ENCODE measurements at places on chromosomes 12 and 14.
A peak's percentile ranks its signal among the peaks of the same experiment; 100 is the strongest.

DNA sequence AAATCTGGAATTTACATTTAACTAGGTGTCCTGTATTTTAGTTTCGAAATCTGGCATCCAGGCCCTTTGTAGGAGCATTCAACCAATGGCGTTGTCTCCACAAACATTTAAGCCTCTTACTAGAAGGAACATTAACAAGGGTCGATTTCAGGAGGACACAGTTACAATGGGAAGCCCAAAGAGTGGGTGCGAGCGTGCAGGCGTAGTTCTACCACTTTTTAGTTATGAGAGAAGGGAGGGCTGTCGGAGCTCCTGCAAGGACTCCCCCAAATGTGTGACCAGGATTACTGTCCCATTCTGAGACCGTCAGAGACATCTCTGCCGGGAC is 365 bp upstream of the ABHD4 start:
- DNase-seq: no peak

DNA sequence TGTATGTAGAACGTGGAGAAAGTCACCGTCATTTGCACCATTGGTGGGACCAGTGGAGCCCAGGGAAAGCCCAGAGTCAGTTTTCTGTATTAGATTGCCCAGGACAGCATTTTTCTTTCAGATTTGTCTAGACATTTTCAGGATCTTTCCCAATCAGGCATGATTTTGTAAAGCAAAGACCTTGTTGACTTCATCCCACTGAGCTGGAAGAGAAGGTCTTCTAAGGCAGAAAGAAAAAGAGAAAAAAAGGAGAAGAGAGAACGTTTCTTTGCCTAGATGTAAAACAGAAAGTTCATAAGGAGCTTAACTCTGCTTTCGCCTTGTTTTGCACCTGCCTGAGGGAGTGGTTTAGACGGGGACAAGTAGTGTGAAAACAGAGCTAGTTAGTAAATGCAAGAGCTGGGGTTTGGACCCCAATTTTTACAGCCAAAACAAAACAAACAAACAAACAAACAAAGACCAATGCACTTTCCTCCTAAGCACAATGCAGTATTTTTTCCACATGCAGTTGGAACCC is 273.1 kb downstream of the ZFP36L1 start:
- peak; percentile 45 for DNase-seq

DNA sequence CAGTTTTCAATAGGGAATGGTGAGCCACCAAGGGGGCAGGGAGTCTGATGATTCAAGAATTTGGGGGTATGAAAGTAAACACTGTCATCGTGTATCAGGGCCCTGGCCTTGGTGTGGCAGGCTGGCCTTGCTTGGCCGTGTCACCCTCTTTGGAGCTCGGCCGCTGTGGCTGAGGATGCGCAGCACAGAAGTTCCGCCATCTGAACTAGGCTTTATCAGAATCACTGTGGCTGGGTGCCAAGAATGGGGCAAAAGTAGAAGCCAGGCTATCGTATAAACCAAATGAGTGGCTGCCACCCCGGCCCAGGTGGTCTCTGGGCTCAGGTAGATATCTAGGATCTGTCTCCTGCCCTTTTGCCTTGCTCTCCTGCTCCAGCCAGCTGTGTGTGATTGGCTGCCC is 137.4 kb downstream of the PAPOLA start:
- no peak for DNase-seq

- no peak for DNase-seq
These were observed 173.5 kb downstream of the CHST11 start for GRCh38 chr12:104630230-104630670.

DNA sequence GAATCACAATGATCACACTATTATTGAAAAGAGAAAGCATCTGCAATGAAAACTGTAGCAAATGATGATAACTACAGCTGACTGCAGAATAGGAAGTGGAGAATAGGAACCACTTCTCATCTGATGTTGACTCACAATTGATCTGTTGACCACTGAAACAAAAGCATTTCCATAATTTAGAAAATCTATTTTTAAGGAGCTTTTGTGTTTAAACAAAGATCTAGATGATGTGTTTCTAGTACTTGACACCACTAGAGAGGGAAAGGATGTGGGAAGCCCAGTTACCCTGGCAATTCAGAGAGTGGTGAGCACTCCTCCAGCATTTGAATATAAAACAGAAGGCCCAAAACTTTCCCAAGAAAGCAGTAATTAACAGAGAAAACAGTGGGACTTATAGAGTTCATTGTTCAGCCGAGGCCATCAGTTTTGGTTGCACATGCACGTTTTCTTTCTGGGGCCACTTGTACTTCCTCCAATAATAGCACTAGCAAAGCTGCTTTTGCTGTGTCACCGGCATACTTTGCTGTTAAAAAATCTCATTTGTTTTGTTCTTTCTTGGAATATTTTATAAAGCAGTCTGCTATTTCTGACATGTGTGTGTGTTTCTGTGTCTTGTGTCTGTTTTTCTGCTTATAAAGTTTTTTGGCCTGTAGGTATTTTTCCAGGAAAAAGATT is 76.1 kb upstream of the HECTD1 start:
- peak; percentile 29 for DNase-seq

- DNase-seq: no peak
These were observed 15.9 kb downstream of the ATP6V1D start for GRCh38 chr14:67343601-67344230.

DNA sequence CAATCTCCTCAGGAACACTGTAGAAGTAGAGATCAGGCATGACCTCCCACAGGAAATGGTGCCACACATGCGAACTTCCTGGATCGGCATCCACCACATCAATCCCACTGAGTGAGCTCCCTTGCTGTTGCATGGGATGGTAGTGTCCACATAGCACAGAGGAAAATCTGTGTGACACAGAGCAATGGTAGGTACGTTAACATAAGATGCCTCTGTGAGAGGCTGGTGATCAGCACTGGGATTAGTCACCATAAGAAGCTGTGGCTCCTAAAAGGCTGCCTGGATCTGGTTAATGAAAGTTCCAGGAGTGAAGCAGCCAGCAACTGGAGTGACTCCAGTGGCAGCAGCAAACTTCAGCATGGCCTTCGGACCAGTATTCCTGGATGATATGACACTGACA is 21.8 kb downstream of the WDHD1 start:
- no peak for DNase-seq

DNA sequence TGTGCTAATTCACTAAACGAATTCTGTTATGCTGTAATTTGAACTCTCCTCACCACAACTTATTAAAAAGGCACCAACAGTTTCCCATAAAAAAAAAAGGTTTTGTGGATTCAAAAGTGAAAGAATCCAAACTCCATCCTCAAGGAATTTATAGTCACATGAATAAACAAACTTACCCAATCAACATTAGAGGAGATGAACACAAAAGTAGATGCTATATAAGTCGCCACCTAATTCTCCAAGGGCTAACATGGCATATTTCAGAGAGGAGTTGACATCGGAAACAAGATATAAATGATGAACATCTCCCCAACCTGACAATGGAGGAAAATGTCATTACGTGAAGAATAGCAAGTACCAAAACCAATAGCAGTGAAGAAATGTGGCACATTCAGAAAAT is 265.5 kb upstream of the PRKD1 start:
- DNase-seq: no peak

GRCh38 chr12:67988601-67989021 is 636 bp upstream of the IFNG-AS1 start:
- DNase-seq: no peak

DNA sequence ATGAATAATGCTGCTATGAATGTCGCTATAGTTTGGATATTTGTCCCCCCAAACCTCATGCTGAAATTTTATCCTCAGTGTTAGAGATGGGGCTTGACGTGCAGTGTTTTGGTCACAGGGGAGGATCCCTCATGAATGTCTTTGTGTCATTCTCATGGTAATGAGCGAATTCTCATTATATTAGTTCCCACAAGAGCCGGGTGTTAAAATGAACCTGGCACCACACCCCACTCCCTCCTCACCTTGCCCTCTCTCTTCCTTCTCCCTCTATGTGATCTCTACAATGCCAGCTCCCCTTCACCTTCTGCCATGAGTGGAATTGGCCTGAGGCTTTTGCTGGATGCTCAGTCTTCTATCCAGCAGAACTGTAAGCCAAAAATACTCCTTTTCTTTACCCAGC is 37.5 kb upstream of the YAF2 start:
- no peak for DNase-seq

GRCh38 chr14:73026243-73026844 is 562 bp downstream of the ZFYVE1 start:
- no peak for DNase-seq

DNA sequence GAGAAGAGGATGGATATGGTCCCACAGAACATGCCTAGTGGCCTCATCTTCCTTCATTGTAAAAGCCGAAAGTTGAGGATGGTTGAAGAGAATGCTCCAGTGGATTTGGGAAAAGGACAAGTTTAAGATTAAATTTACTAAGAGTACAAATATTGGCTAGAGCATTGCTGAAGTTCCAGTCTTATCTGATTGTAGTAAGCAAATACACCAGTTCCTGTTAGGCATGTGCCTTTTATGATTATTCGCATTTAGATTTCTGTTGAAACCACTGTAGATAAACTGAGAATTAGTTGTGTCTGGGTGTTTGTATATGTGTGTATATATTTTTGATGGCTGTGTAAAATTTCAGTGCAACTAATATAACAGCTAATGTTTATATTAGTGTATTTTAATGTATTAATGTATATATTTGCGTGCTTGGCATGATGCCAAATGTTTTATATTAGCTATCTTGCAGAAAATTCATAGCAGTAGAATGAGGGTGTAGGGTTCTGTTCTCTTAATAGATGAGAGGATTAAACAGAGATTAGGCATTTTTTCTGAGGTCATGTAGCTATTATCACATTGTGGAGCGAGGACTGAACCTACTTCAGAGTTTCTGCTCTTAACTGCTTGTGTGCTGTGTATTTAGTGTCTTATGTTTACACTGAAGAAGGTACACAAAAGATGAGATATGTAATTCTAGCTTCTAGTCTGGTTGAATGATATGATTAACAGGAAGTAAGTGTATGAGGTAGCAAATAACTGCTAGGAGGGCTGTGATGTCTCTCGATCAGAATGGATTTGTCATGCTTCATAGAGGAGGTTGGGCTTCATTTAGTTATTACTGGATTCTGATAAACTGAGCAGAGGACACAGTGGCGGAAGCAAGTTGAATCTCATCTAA is 21.1 kb downstream of the FKBP3 start:
- peak; percentile 9 for DNase-seq

- DNase-seq: no peak
These were observed 8.2 kb upstream of the A2M start for GRCh38 chr12:9123781-9124382.

GRCh38 chr12:132483612-132484011 is 6.3 kb upstream of the FBRSL1 start:
- DNase-seq: no peak

GRCh38 chr12:68476794-68477193 is 133.9 kb upstream of the RAP1B start:
- no peak for DNase-seq

DNA sequence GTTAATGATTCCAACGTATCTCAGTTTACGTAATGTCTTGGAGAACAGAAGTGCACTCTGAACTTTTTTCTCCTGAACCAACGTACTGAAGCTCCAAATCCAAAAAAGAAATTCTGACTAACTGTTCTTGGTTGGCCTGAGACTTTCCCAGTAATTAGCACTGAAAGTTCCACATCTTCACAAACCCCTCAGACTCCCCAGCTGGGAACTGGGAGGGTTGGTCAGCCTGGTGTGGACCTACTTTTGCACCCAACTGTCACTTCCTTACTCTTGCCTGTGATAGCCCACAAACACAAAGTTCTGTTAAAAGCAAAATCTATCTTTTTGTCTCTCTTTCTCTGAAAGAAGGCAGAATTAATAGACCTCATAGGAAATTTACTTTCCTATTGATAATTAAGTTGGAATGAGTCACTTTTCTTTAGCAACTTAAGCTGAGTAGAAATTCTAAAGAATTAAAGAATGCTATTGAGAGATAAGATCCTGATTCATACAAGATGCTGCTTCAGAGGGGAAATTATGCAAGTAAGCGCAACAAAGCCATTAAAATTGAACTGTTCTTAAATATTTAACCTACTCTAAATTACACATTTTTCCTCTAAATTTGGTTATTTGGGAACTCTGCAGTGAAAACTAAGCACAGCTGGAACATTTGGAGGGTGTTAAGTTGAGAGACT is 155.0 kb downstream of the EPS8 start:
- DNase-seq: peak; percentile 83

GRCh38 chr12:30880061-30880460 is 46.5 kb upstream of the TSPAN11 start:
- DNase-seq: peak; percentile 8

DNA sequence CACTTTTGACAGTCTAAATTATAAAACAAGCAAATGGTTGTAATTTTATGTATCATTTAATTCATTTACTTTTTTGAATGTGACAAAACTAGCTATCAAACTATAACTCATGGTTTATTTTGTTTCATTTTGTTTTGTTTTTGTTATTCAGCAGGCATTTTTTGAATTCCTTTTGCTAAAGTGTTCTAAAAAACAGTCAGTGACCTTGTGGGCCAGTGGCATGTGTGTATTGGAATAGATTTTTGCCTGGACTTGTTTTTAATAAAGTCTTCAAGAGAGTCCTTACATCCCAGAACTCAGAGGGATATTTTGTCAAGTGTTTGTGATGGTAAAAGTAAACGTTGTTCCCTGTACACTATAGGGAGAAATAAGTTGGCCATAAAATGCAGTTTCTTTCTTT is 369.7 kb upstream of the SYT1 start:
- peak; percentile 5 for DNase-seq

- peak; percentile 41 for DNase-seq
These were observed 1.1 kb upstream of the NDUFA12 start for GRCh38 chr12:95004610-95005009.

DNA sequence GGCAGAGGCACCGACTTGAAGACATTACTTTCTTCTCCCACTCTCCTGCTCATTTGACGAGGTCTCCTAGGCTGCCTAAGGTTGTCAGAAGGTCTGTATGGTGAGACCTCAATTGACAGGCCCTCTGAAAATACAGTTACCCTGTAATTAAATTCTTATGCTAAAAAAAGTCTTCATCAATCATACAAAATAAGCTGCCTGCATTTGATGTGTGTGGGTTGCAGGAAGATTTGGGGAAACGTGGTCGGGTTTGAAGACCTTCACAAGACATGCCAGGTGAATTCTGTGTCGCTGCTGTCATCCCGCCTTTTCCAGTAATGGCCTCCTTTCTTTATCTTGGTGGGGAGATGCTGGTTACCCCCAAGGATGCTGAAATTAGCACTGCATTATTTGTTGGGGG is 299.4 kb downstream of the CACNA1C start:
- DNase-seq: no peak

- peak; percentile 56 for DNase-seq
These were observed 89.4 kb downstream of the NT5DC3 start for GRCh38 chr12:103751600-103751999.

GRCh38 chr12:80551897-80552296 is 107.9 kb downstream of the PTPRQ start:
- DNase-seq: peak; percentile 97

Data from fibroblast of the aortic adventitia (primary cell).